ENCODE measurements at places on chromosomes 1 and 21. TPM values are rescaled to one million over a fixed set of nuclear protein-coding genes. Genes with fewer than 3 reads are reported as not detected.
A peak's percentile ranks its signal among the peaks of the same experiment; 100 is the strongest.

DNA sequence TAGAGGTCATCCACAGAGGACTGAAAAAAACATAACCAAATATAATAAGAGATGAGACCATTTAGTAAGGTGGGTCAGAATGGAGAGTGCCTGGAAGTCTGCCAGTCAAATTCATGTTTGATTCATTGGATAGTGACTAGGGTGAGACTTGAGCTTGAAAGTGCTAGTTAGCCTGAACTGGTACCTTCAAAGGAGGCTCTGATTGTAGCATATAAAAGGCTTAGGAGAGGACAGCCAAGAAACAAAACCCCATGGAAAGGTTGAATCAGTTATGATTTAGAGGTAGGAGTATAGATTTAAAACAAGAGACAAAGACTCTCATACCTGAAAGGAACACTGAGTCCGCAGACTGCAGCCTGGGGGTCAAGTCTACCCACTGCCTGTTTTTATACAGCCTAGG lies 44.4 kb upstream of the LRRC8C start:
- DNase-seq, result no peak
- peak overlapping the region; percentile 19 for H3K27ac ChIP-seq
- H3K4me3 ChIP-seq, result no peak overlapping the region

Gene XCL1
- not detected for total RNA-seq

DNA sequence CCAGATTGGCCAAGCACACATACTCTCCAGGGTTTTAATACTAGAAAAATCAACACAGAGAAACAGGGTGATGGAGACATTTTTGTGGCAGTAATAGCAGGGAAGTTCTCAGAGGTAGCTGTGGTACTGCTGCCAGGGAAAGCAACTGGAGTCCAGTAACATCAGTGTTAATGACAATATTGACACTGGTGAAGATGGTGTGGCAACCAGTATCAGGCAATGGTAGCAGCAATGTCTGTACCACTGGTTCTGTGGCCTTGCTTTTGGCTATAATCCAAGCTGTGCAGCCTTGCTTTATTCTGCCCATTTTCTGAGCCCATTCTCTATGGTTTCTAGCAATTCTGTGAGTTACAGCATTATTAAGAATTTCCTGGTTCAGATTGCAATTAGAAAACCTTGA lies 1.6 kb upstream of the SNX7 start:
- no peaks in the 10 kb centered on the region for H3K36me3 ChIP-seq
- H3K4me1 ChIP-seq, result peaks cover 5% of the 10 kb centered on the region
- H3K27me3 ChIP-seq, result peaks cover 5% of the 10 kb centered on the region
- H3K4me3 ChIP-seq, result no peak overlapping the region
- no peak for DNase-seq

Gene RGS21
- not detected for total RNA-seq

Gene MAP1LC3C
- not detected for total RNA-seq

- peak; percentile 52 for DNase-seq
- H3K27ac ChIP-seq, result peak overlapping the region; percentile 88
- H3K4me3 ChIP-seq, result peak overlapping the region; percentile 83
- peaks cover 64% of the 10 kb centered on the region for H3K4me1 ChIP-seq
Measured at GRCh38 chr1:100400404-100400803, 48.1 kb downstream of the CDC14A start.

Gene HRNR
- total RNA-seq, result not detected

DNA sequence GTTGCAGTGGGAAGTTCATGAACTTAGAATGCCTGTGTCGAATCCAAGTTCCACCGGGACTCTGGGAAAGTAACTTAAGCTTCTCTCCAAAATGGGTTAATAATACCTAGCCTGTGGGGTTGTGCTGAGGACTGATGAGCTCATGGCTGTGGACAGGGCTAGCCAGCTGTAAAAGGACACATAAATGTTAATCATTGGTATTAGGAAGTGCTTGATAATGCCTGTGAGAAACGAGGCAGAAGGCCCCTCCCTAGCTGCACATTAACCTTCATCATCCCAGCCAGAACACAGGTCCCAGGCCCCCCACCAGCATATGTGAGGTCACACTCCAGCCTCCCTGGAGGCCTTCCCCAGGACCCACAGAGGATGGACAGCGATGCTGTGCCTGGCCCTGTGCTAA lies 789 bp upstream of the GJB4 start:
- H3K4me3 ChIP-seq, result no peak overlapping the region
- no peaks in the 10 kb centered on the region for H3K4me1 ChIP-seq
- H3K36me3 ChIP-seq, result no peaks in the 10 kb centered on the region
- H3K27ac ChIP-seq, result no peak overlapping the region
